GM03348 (cell line): ENCODE measurements at places on chromosomes 5 and 9.

DNA sequence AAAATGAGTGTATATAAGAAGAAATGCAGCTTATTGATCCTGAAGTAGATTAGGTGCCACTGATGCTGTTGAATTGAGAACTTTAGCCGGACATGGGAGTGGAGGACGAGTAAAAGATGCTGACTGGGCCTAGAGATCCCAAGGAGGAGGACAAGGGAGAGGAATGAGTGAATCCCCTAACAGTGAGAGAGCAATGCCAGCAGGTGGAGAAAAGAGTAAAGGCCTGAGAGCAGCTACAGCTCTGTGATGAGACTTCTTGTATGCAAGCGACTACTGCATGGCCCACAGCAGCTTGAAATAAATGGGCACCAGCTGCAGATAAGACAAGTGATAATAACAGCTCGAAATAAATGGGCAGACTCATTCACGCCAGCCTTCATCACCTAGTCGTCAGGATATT is 44.5 kb upstream of the JMY start:
- no peak for DNase-seq

DNA sequence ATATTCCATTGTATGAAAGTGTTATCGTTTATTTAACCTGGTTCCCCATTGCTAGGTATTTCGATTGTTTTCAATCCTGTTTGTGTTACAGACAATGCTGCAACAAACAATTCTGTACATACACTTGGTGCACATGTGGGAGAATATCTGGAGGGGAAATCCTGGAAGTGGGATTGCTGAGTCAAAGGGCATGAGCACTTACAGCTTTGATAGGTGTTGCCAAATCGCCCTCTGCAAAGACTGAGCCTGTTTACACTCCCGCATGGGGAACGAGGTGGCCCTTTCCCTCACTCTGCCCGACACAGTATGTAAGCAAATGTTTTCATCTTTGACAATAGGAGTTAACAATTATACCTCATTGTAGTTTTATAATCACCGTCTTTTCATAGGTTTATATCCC is 66.2 kb downstream of the PDE6A start:
- DNase-seq, result no peak

- no peak for DNase-seq
Observed at GRCh38 chr5:156401804-156402203, 74.8 kb downstream of the SGCD start.

- no peak for DNase-seq
Observed at GRCh38 chr9:121067640-121068039, 7.1 kb upstream of the CNTRL start.

GRCh38 chr9:137278061-137278701 is 655 bp downstream of the TOR4A start:
- no peak for DNase-seq

DNA sequence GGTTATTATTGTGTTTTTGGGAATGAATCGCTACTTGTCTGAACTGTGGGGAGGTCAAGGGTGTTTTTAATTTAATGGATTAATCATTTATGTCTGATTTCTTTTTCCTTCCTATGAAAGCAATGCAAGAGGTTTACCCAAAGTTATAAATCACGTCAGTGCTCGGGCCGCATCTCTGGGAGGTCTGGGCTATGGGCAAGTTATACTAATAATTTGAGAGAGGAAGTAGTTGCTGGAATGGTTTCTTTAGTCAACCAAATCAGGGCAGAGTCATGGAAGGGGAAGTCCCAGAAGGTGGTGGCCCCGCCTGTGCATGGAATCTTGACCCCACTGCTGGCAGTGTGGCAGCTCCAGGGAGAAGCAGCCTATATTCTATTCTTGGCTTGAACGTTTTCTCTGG is 180.2 kb downstream of the HSPA4 start:
- no peak for DNase-seq

DNA sequence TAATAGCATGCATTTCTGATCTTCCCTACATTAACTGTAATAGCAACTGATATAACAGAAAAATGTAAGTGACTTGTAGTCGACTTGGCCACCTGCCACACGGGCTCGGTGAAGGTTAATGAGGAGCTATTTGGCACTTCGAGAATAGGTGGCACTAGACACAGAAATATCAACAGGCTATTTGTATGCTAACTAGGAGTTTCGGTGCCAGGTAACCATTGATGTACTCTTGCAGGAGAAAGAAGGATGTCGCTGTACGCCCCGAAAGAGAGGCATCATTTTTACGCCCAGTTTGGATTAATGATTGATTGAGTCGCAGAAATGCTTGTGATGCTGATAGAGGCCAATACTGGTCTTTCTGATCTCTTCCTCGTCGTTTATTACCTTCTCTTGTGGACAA is 516 bp upstream of the DMRT2 start:
- no peak for DNase-seq

DNA sequence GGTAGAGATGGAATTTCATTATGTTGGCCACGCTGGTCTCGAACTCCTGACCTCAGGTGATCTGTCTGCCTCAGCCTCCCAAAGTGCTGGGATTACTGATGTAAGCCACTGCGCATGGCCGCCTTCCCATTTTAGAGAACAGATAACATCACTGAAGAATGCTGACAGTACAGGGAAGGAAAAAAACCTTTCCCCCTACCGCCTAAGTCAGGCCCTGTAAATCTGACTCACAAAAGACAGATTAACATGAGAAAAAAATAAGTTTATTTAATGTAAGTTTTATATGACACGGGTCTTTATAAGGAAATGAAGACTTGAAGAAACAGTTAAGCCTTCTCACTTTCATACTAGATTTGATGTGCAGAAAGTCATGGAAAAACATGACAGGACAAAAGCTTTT is 227.2 kb upstream of the ZNF608 start:
- no peak for DNase-seq

DNA sequence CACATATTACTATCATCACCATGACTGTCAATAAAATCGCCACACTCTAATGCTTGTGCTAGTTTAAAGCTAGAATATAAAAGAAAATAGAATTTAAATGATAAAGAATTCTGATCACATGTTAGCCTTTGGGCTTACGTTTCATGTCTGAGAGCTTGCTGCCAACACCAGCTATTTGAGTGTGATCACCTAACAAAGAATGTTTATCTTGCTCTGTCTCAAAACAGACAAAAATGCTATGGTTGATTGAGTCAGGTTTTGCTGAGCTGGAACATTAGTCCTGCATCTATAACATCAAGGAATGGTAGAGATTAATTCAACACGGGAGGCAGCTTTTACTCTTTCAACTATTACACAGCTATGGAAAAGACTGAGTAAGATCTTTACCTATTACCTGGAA is 50.7 kb downstream of the MSX2 start:
- DNase-seq, result no peak

GRCh38 chr9:92762781-92763708 is 1.6 kb downstream of the BICD2 start:
- DNase-seq, result no peak

DNA sequence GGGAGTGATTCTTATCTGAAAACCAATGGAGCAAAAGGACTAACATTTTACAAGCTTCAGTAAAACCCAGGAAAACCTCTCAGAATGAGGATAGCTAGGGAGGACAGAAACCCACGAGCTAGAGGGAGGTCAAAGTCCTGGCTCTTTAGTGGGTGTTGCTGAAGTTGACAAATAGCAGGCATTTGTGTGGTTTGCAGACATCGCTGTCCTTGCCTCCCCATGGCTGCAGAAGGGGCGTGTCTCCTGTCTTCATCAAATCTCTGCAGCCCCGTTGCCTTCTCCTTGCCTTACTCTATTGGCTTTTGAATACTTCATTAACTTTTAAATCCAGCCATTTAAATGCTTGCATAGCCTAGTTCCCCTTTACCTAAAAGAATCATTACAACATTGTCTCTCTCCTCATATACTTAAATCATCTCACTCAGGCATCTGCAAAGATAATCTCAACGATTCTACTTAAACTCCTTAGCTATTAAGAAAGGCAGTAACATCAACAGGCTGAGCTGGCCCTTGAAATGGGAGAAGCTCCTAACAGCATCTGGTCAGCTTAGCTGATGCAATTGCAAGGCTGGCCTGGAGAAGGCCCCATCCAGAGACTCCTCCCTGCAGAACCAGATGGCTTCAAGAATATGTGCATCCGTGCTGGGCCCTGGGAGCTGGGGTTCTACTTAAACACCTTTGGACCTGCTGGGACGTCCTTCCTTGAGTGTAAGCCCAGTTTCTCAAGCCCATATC is 152.8 kb upstream of the TAS2R1 start:
- peak; percentile 85 for DNase-seq

DNA sequence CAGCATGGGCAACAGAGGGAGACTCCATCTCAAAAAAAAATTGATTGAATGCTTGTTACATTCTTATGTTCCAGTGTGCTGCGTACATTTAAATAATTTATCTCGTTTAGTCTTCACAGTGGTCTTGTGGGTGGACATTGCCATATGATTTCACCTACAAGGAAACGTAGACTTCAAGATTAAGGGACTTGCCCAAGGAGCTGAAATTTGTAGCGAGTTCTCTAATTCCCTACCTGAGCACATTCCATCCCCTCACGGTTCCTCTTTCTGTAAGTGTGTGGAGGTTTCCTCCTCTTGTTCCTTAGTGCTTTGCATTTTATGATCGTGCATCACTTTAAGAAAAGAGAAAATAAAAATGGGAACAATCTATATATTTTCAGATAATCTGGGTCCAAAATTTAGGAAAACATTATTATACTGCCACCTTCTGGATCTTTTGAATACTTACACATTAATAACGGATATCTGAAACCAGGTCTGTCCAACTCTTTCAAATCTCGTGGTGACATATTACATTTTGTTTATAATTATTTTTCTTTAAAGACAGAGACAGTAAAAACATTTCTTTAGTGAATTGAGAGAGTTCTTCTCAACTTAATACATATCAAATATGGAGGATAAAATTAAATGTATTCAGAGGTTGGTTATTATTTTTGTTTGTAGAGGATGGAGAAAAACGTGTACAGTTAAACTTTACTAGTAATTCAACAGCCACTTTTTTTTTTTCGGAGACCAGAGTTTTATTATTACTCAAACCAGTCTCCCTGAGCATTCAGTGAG is 29.9 kb upstream of the C7 start:
- DNase-seq, result peak; percentile 66

GRCh38 chr5:68646144-68646543 is 430.6 kb downstream of the PIK3R1 start:
- DNase-seq, result no peak

GRCh38 chr5:39794513-39795210 is 369.9 kb upstream of the DAB2 start:
- peak; percentile 23 for DNase-seq

GRCh38 chr5:173736923-173737412 is 120.5 kb upstream of the BOD1 start:
- DNase-seq, result no peak

GRCh38 chr9:134515026-134515821 is 126.4 kb upstream of the COL5A1 start:
- DNase-seq, result peak; percentile 47

DNA sequence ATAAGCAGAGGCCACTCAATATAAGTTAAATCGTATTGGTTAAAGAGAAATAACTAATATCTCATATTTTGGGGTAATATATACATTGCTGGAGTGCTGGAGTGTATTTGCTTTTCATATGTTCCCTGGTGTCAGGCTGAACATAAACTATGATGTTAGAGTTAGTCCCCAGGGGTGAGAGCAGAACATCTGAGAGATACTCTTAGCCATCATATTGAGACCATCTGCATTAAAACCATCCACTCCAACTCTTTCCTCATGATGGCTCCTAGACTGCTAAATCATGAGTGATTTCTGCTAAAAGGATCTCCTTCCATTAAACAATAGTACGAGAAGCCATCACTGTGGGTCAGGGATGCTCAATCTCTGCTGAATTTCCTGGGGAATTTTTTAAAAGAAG is 436.2 kb downstream of the DTWD2 start:
- no peak for DNase-seq

GRCh38 chr9:25681266-25681665 is 3.0 kb upstream of the TUSC1 start:
- peak; percentile 47 for DNase-seq

DNA sequence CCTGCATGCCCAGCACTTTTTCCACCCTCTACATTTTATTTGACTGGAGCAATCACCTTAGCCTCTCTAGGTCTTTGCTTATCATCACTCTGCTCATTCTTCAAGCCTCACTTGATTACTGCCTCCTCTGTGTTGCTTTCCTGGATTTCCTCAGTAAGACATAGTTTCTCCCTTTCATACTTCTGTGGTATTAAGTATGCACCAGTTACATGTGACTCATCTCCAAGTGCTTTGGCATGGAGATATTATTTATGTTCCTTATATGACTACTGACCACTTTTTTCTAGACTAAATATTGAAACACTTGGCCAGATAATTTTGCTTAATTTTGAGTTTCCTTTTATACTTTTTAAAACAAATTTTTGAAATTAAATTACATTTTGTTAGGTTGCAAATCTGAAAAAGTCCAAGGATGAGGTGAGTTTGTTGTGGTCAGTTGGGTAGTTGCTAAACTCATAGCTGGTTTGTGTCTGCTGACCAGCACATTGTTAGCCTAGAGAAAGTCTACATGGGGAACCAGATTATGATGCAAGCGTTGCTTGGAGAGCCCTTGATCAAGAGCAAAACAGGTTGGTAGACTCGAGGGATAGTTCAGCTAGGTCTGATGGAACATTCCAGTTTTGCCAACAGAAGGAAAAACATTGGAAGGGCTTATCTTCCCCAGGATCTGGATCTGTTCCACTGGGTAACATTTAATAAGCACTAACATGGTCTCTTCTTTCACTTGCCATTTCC is 140.2 kb downstream of the TMC1 start:
- peak; percentile 78 for DNase-seq
